ENCODE measurements at places on chromosomes 4 and X.

GRCh38 chr4:53601251-53601764, 10.0 kb upstream of the LNX1 start:
- DNase-seq: no peak

GRCh38 chr4:1026115-1026514, 14.7 kb downstream of the FGFRL1 start:
- DNase-seq: no peak

DNA sequence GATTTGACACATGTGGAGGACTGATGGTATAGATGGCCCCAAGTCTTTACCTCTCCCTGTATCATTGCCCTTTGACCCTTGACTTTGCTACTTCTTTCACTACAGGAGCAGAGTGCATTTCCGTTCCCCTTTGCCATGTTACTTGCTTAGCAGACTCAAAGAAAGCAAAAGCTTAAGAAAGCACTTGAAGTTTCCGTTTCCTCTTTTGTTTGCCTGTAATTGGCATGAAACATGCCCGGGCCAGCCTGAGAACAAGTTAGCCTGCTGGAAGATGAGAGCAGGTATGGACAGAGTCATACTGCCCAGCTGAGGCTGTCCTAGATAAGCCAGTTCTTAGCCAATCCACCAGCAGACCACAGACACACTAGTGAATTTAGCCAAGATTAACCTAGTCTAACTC, 206.0 kb downstream of the BCOR start:
- DNase-seq: no peak

- DNase-seq: no peak
Observed at GRCh38 chrX:136779346-136779781, 1.4 kb downstream of the ARHGEF6 start.
